ENCODE measurements at places on chromosomes 12 and 14.

DNA sequence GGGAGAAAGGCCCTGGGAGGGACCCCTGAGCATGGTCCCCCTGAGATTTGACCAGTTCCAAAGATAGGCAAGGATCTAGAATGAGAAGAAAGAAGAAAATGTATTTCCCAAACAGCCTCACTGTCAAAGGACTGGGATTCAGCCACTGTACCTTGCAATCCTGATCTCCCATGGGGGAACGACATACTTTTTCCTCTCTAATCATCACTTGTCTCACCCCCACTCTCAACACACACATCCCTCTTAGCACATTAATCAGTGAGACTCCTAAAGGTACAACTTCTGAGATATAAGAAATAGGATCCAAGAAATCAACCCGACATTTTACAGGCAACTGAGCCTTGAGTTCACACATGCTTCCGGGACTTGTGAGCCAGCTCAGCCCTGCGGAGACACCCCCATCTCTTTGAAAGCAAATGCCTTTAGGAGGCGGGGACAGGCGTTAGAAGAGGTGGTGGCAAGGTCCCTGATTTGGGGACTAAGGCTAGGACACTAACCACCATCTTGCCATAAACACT, 1.4 kb downstream of the MAP3K9 start:
- DNase-seq = no peak

- DNase-seq = no peak
Observed at GRCh38 chr12:124742111-124742510, 121.6 kb downstream of the SCARB1 start.

- DNase-seq = no peak
Observed at GRCh38 chr14:21825149-21825743, 151.6 kb upstream of the OR4E1 start.

DNA sequence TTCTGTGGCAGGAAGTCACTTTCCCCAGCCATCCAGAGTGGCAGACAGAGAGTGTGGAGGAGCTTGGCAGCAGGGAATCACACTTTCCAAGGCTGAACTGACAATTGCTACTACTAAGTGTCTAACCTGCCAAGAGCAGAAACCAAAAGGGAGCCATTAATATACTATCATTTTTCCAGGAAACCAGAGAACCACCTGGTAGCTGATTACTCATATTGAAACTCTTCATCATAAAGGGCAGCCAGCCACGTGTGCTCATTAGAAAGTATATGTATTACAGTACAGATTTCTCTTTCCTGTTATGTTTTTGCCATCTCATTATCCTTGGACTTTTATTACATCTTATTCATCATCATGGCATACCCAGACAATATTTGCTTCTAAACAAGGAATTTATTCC, 374.9 kb downstream of the GXYLT1 start:
- no peak for DNase-seq

GRCh38 chr12:95625012-95625411, 73.7 kb upstream of the USP44 start:
- no peak for DNase-seq

DNA sequence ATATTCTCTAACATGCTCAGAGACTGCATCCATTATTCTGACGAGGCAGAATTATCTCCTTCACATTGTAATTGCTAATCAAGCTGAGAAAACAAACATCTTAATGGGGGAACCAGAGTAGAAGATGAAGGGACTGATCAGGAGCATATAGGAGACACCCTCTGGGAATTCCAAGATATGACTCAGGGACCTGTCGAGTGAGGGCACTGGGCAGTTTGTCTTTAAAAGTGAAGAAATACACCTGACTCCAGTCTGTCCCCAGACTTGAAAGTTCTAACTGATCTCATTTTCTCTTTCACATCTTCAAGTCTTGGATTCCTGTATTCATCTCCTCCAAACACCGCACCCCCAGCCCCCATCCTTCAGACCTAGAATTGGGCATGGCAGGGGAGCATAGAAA, 226.9 kb upstream of the PLXNC1 start:
- DNase-seq = no peak

- DNase-seq = peak; percentile 28
Observed at GRCh38 chr12:88546226-88546625, 34.0 kb downstream of the KITLG start.

DNA sequence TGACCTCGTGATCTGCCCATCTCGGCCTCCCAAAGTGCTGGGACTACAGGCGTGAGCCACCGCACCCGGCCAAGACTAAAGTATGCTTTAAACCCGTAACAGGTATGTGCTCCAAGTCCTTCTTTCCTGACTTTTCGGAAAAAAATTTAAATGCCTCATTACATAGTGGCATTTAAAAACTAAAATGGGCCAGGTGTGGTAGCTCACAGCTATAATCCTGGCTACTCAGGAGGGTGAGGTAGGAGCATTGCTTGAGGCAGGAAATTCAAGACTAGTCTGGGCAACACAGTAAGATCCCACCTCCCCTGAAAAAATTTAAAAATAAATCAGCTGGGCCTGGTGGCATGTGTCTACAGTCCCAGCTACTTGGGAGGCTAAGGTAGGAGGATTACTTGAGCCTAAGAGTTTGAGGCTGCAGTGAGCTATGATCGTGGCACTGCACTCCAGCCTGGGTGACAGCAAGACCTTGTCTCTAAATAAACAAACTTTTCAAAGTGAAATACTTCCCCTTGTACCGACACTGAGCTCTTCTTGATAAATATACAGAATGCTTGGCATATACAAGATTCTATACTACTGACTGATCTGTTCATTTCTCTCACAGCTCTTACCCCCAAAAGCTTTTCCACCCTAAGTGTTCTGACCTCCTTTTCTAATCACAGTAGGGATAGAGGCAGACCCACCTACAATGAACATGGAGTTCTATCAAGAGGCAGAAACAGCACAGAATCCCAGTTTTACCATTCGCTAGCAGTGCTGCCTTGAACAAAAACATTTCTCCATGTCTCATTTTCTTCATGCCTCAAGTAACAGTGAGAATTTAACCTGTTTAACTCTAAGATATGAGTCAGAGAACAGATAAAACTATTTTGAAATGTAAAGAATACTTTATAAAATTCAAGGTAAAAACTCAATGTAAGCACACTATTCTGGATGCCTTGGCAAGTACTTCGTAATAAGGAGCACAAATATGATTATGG, 7.9 kb downstream of the PPP4R3A start:
- DNase-seq = no peak

DNA sequence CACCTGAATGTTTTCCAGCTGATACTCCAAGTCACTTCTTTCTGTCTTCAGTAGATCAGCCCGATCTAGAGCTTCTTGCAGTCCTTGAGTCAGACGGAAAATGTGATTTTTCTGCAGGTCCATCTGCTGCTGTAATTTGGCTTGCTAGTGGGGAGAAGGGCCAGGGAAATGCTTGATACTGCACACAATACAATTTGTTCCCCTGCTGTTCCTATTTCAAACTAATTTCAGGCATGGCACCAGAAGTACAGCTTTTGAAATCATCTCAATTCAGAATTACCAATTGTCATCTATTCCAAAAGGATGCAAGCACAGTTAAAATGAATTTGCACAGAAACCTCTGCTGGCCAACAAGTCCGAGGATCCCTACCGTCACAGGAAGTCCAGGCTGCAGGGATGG, 53.4 kb downstream of the PRKAB1 start:
- DNase-seq = no peak

GRCh38 chr14:67837011-67837624, 17.5 kb downstream of the RAD51B start:
- DNase-seq = peak; percentile 87

GRCh38 chr14:83470466-83470865, 1936.8 kb upstream of the SEL1L start:
- peak; percentile 72 for DNase-seq

All from AG10803 (cell line).